ENCODE measurements at places on chromosomes 12 and 14.

GRCh38 chr12:44098786-44099185 lies 262.9 kb downstream of the TMEM117 start:
- DNase-seq, result no peak

DNA sequence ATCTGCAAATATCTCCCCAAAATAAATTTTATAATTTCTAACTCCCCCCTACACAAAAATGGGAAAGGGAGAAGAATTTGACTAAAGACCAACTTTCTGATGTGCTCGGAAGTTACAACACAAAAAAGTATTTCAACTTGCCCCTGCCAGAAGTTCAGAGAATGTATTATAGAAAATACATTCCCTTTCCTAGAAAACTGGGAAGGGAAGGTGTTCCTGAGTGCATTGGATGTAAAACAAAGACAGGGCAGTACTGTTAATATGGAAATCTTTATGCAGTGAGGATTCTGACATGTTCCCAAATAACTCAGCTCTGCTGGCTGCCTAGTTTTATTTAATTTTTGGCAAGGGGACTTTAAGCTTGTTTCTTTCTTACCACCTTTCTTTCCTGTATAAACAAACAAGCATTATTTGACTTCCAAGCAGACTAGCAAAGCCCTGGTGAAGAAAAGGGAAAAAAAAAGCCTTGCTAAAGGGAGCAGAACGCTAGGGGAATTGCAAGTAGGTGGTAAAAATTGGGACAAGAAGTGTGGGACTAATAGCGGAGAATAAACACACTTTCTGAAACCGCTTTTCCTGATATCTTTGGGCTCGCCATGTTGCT lies 124.1 kb downstream of the STXBP6 start:
- no peak for DNase-seq

DNA sequence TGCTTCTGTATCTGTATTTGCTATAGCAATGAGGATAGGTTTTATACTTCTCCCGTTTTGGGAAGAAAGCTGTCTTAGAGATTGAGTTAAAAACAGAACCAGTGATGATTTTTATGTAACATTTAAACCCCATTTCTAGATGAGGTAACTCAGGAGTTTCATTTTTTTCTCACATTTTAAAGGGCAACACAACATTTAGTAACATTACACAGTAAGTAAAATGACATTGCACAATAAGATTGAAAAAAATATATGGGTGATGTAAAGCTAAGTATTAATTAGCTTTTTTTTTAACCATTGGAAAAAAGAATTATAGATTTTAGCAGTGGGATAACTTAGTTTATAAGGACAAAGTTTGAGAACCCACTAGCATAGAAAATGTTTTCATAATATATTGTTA lies 25.2 kb upstream of the SCFD1 start:
- no peak for DNase-seq

GRCh38 chr12:108620236-108620879 lies 13.3 kb downstream of the SELPLG start:
- DNase-seq, result no peak

GRCh38 chr14:37202265-37202664 lies 4.5 kb downstream of the MIPOL1 start:
- DNase-seq, result no peak

DNA sequence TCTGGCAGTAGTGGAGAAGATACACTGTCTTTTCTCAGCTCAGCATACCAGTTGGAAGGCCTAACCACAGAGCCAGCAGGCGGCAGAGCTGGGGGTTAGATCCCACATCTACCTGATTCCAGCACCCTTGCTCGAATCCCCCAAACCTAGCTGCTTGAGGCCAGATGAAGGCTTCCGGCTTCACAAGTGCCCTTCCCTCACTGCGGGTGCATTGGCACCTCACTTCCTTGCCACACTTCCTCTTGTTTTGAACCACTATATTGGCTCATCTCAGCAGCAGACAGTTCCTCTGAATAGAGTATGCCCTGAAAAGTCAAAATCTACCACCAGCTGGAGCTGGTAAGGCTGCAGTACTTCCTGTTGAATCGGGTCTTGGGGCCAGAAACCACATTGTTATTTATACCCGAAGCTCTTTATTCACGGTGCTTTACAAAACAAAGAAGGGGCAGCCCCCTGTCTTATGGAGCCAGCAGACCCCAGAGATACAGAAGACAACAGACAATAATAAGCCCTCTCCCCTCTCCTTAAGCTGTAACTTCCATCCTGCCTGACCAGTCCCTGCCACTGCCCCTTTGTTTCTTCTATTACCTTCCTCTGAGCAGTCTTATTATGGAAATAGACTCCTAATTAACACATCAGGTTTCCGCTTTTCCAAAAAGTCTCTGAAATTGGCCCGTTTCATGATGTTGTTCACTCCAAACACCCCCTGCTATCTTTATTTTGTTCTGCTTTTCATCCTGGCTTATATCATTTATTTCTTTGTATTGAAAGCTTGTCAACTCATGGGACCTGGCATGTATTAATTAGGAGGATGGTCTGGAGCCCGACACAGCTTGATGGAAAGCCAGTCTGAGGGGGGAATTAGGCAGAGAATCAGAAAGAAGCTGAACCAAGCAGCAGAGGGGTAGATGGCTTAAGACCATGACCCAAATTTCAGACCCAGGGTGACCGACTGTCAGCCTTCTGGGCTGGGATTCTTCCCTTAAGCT lies 233.5 kb downstream of the EFCAB11 start:
- DNase-seq, result peak; percentile 88

GRCh38 chr14:95522556-95522955 lies 6.1 kb upstream of the SYNE3 start:
- DNase-seq, result no peak

GRCh38 chr12:85441741-85442140 lies 161.7 kb downstream of the ALX1 start:
- no peak for DNase-seq

- peak; percentile 48 for DNase-seq
Observed at GRCh38 chr14:102363182-102363943, 622 bp downstream of the TECPR2 start.

- peak; percentile 70 for DNase-seq
Observed at GRCh38 chr12:68641138-68641537, 30.4 kb downstream of the RAP1B start.

DNA sequence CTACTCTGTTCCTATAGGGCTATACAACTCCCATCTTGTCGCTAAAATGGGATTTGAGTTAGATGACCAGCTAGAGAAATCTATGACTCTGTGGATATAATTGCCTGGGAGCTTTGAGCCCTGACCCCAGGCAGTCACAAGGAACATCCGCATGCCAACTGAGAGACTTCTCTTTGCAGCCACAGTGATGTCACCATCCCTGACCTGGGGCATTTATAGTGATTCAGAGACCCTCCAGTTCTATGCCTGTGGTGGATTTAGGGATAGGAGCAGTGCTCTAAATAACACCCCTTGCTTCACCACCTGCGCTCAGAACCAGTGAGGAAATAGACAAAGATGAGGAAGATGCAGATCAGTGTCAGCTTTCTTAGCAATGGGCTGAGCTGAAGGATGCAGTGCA lies 86.2 kb downstream of the RIN3 start:
- no peak for DNase-seq

DNA sequence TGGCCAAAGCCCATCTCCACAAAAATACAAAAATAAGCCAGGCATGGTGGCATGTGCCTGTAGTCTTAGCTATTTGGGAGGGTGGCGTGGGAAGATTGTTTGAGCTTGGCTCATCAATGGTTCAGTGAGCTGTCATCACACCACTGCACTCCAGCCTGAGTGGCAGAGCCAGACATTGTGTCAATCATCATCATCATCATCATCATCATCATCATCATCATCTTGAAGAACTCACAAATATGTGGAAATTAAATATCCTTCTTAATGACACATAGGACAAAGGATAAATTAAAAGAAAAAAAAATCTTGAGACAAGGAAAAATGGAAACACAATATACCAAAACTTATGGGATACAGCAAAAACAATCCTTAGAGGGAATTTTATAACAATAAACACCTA lies 132.5 kb downstream of the LRFN5 start:
- no peak for DNase-seq

DNA sequence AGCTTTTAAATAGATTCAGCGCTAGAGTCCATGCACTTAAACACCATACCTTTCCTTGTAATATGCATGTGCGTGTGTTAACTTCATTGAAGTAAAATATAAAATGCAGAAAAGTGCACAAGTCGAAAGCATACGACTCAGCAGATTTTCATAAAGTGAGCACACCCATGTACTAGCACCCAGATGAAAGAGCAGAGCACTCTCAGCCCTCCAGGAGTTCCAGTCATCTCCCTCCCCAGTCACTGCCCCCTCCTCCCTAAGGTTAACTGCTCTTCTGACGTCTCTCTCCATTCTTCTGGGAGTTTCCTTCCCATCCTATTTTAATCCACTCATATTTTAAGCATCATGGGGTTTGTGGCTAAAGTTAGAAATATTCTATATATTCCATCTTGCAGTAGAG lies 20.2 kb downstream of the RDH12 start:
- DNase-seq, result no peak

DNA sequence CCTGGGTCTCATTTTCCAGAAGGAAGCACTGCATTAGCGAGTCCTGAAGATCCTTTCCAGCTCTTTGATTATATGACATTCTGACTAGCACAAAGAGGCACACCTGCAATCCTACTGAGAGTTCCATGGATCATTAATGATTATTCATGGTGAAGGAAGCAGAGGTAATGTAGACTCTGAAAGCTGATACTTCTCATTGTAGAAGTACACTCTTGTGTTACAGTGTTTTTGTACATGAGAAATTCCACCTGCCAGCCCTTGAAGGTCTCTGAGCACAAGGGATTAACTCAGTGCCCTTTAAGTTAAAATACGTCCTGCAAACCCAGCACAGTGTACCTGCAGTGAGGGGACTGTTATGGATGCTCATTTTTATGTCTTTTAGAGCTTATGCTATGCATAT lies 558.8 kb upstream of the FBXO33 start:
- no peak for DNase-seq

Data from activated CD8-positive, alpha-beta T cell treated with anti-CD3 and anti-CD28 coated beads, Interleukin-2, amount 10 ng/mL, durations not matched to agents 7 days and 5 days (primary cell).